Lung microvascular endothelial cell (primary cell): ENCODE measurements at places on chromosomes 1 and 21. TPM values are rescaled to one million over a fixed set of nuclear protein-coding genes. Genes with fewer than 3 reads are reported as not detected.
A peak's percentile ranks its signal among the peaks of the same experiment; 100 is the strongest.

GRCh38 chr1:165441166-165441880 is 3.6 kb downstream of the RXRG start:
- no peak for DNase-seq

DNA sequence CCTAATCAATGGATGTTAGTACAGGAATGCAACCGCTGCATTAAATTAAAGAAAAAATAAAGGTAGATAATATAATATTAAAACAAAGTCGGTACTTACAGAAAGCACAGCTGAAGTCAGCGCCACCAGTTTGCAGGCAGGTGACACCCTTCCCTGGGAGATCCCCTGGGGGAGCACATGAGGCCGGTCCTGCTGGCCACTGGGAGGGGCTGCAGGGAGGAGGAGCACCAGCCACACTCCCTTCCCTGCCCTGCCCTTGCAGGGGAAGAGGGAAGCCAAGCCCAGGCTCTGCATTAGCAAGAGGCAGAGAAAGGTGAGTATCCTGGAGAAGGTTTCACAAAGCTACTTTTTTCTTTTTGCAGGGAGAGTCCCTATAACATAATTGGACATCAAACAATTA is 507.0 kb downstream of the AJAP1 start:
- no peak for DNase-seq

DNA sequence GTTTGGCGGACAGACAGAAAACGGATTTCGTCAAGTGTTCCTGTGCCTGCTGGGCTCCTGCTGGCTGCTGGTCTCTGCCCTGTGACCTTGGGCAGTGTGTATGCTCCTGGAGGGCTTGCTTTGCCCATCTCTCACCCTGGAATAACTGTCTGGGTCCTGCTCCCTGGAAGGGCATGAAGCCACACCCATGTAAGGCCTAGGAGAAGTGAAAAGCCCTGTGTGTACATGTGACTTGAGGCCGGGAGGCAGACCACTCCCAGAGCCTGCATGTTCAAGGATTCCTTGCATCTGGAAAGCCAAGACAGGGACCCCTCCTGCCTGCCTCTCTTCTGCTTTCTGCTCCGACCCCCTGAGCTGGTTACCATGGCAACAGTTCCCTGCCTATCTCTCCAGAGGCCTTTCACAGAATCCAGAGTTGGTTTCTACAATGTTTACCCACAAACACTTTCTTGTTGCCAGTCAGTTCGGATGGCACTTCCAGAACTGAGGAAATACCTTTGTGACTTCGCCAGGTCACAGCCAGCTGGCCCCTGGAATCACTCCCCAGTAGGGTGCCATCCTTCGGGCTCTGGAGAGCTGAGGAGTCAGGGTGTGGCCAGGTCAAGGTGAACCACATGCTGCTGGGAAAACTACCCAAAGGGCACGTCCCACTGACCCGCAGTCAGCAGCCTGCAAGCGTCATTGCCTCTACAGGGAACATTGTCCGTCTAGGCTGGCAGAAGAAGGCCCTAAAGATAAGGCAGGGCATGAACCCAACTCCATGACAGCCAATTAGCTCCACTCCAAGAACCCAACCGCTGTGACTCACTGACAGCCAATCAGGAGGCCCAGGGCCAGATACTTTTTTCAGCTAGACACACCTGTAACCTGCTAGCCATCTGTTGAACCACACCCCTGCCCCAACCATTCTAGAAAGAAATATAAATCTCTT is 14.7 kb upstream of the GPR37L1 start:
- no peak for DNase-seq

DNA sequence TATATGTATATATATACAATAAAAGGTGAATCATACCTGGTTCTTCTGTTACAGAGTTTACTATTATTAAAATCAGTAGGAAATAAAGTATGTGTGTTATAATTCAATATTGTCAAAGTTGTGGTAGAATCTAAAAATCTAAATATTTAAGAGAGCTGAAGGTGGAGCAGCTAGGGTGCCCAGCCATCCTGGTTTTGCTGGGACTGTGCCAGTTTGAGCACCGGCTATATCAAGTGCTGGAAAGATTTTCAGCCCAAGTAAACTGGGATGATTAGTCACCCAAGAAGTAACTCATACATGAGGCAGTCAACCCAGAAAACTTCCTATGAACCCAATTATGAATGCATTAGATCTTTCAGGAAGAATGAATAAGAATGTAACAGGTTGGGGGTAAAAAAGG is 16.9 kb upstream of the KRTAP19-5 start:
- no peak for DNase-seq

DNA sequence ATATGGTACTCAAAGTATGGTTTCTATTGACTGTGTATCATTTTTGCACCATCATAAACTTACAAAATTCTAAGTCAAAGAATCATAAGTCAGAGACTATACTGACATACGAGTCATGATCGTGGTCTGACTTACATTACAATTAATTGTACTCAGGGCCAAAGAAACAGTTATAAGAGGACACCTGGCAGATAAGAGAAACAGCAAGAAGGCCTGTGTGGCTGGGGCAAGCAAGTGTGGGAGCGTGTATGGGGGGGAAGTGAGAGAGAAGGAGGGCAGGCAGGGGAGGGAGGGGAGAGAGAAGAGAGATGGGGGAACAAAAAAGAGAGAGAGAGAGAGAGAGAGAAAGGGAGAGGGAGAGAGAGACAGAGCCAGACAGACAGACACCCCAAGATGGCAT is 70.9 kb downstream of the RERE start:
- DNase-seq = no peak

GRCh38 chr1:163170331-163170730 is 32.4 kb downstream of the RGS5 start:
- no peak for DNase-seq

GRCh38 chr1:219882096-219882495 is 46.3 kb downstream of the SLC30A10 start:
- no peak for DNase-seq

DNA sequence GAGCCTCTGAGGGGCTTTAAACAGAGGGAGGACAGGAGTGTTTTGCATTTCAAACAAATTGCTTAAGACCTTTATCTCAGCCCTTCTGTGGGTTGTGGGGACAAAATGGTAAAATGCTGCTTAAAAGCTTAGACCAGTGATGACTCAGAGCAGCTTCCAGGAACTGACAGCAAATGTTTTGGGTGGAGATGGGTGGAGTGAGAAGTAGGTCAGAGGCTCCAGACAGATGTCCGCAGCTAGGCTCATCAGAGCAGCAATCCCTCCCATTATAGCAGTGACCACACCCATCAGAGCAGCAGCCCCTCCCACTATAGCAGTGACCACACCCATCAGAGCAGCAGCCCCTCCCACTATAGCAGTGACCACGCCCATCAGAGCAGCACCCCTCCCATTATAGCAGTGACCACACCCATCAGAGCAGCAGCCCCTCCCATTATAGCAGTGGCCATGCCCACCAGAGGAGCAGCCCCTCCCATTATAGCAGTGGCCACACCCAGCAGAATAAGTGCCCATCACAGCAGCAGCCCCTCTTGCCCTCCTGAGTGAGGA is 532.2 kb downstream of the MATN1 start:
- peak; percentile 6 for DNase-seq

DNA sequence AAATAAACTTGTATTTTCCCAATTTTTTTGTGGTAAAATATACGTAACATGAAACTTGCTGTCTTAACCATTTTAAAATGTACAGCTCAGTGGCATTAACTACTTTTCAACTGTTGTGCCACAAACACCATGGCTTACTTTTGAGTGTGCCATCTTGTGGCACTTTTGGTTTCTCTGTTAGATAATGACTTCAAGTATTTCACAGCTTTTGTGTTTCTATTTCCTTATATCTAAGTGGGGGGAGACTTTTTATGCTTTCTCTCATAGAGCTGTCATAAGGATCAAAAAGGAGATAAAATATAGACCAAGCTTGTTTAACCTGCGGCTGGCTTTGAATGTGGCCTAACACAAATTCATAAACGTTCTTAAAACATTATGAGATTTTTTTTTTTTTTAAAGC is 44.3 kb downstream of the CDC14A start:
- DNase-seq = no peak

DNA sequence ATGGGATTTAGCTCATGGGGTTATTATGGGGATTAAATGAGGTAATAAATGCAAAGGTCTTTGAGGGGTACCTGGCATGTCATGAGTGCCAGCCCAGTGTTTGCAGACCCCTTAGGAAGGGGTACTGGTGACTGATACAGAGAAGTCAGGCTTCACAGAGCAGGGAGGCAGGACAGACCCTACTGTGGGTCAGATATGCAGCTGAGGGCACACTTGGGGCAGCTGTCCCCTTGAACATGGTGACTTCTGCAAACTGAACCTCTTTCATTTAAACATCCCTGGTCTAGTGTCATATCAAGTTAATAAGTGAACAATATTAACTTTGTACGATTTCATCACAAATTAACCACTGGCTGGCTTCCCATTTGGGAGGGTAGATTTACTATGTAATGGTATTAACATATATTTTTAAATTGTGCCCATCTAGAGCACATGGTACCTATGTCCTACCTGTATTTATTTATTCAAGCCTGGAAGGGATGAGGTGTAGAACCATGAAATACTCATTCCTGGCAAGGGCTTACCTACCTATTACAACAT is 25.9 kb downstream of the STPG1 start:
- DNase-seq = no peak

DNA sequence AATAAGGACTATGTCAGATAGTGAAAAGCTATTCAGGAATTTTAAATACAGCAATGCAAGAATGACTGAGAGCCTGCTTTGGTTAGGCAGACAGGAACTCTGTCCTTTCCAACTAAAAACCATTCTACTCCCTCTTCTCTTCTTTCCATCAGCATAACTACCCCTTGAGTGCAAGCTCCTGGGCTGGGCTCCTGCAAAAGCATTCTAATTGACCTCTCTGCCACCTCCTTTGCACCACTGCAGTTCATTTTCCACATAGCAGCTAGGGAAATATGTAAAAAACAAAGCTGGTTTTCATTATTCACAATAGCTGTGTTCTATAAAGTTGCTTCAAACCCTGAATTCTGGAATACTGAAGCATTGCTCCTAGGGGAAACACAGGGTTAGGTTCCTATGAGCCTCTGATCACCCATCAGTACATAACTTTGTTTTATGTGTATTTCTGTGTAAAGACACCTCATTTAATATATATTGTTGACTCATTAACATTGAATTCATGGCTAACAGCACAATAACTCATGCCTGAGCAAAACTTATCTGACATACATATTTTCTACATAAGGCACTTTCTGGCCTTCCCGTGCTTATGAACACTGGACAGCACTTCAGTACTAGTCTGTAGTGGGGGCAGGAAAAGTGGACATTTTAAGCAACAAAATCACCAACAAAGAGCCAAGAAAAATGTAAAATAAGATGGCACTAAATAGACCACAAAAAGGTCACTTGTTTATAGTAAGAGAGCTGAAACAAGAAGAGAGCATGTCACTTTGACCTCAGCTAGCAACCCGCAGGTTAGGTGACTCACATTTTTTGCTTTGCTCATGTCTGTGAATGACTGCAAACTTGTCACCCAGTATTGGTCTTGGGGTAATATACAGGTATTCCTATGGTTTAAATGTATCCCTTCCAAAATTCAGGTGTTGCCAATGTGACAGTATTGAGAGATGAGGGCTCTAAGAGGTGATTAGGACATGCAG is 57.9 kb upstream of the IRF2BP2 start:
- DNase-seq = no peak

The CCDC185 gene
- total RNA-seq = not detected in 2 replicates

DNA sequence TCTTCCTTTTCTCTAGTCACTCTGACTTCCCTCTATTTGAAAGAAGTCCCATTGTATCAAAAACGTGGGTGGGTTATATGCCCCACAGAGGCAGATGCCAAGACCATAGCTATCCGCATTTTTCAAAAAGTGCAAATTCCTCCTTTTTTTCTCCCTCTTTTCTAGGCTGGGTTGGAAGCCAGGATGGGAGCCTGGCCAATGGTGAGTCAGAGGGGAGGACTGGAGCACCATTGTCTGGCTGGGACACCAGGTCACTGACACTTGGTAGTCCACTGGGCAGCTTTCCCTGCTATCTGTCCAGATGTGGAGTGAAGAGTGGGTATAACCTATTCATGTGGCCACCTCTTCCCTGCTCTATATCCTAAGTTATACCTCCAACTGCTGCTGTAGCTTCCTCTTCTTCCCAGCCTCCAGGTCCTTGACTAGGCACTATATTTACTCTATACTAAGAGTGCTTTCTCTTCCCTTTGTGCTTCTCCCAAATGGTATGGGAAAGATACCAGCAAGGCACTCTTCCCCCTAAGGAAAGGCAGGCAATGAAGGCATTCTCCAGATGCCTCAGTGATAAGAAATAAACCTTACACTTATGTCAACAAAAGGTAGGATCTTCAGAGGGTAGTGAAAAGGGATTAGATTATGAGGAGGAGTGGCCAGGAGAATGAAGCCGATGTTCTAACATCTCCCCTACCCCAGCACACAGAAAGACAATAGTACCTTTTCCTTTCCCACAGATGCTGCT is 12.9 kb downstream of the PI4KB start:
- DNase-seq = peak; percentile 81

The CFH gene
- total RNA-seq = 5.0 and 28.0 TPM in 2 replicates

DNA sequence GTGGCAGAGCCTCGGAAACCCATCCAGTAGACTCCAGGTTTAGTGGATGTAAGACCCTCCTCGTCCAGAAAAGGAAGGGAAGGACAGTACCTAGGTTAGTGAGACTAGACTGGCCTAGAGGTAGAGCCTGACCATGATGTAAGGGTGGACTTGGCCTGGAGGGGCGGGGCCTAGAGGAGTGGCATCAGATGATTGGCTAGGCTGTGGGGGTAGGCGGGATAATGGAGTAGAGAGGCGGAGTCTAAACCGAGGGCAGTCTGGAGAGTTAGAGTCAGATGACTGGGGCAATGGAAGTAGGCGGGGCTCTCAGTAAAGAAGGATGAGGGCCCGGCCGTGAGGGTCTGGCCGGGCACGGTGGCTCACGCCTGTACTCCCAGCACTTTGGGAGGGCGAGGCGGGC is 70.1 kb downstream of the EPHB2 start:
- peak; percentile 41 for DNase-seq

DNA sequence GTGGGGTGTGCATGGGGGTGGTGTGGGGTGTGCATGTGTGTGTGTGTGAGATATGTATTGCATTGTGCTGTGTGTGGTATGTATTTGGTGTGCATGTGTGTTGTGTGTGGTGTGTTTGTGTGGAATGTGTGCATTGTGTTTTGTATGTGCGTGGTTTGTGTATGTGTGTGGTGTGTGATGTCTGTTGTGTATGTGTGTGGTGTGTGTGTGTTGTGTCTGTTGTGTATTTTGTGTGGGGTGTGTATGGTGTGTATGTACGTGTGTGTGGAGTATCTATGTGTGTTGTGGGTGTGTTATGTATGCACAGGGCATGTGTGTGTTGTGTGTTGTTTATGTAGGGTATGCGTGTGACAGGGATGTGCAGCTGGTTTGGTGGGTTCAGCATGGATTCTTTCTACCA is 67.8 kb upstream of the COG2 start:
- no peak for DNase-seq

GRCh38 chr1:89198081-89198480 is 661 bp downstream of the GBP4 start:
- DNase-seq = no peak
